Heart left ventricle (tissue), 16 donors: ENCODE measurements at places on chromosomes 13 and 19.

DNA sequence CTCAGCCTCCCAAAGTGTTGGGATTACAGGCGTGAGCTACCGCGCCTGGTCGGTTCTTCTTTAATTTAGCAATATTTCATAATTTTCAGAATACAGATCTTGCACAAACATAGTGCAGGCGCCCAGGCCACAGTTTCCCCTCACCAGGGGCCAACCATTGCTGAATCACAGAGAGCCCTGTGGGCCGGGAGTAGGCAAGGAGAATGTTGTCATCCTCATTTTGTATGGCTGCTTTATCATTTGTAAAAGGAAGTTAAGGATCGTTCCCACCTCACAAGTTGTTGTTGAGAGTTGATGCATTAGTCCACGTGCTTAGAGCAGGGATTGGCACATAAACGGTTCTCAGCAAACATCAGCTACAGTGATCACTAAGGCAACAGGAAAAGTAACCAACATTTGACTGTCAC is 30.2 kb downstream of the MEIS3 start:
- peak; percentile 49 for DNase-seq

GRCh38 chr19:40270362-40271089 is 14.6 kb downstream of the AKT2 start:
- no peak for DNase-seq

DNA sequence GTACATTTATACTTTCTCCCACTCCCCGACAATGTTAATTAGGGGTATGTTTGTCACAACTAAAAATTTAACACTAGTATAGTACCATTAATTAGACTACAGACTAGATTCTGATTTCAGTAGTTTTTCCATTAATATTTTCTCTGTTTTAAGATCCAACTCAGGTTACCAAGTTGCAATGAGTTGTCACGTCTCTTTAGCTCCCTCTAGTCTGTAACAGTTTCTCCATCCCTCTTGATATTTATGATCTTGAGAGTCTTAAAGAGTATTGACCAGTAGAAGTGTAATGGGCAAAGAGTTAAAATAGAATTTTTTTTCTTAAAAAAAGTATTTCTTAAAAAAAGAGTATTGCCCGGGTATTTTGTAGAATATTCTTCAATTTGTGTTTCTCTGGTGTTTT is 598.1 kb downstream of the TBC1D4 start:
- no peak for DNase-seq

- no peak for DNase-seq
Observed at GRCh38 chr19:31073485-31074198, 275.6 kb downstream of the TSHZ3 start.

- DNase-seq: no peak
Observed at GRCh38 chr19:50797781-50798658, 7.8 kb downstream of the ACP4 start.

GRCh38 chr13:40662866-40663265 is 3.6 kb downstream of the FOXO1 start:
- DNase-seq: no peak

DNA sequence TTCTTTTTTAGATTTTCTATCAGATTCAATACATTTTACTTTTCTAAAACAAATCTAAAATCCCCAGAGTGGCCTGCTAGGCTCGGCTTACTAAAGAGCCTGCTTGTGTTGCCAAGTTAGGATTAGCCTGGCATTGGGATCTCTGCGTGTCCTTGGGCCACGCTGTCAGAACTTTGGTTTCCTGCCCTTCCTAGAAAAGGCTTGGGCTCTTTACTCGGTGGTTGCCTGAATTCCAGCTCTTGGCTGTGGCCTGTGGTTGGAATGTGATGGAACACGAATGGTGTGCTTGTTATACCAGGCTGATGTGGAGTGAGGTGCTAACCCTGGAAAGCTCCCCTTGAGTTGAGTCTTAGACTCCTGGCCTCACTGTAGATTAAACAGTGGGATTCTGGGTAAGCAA is 8.5 kb downstream of the SPATA13 start:
- no peak for DNase-seq

GRCh38 chr13:101917833-101918661 is 465.6 kb downstream of the ITGBL1 start:
- DNase-seq: no peak

DNA sequence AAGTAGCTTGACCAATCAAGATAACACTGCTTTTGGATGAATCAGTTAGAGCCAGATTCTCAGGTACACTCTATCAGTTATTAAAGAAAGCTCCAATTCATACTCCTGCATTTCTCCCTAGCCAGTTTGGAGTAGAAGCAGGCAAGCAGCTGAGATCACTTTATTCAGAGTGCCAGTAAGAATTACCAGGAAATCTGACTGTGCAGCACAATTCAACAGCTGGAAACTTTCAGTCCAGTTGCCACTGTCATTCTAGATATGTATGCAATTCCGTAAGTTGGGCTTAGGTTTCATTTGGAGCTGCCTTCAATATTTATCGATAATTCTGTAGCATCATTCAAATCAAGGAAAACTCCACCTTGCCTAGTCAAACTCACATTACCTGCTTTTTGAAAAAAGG is 2625.6 kb upstream of the PCDH20 start:
- no peak for DNase-seq

GRCh38 chr13:38348861-38349389 is 726 bp upstream of the UFM1 start:
- DNase-seq: no peak

- DNase-seq: peak; percentile 80
Observed at GRCh38 chr19:29694669-29695627, 20.1 kb downstream of the C19orf12 start.

GRCh38 chr19:17243830-17244617 is 1.7 kb downstream of the NR2F6 start:
- peak; percentile 71 for DNase-seq

DNA sequence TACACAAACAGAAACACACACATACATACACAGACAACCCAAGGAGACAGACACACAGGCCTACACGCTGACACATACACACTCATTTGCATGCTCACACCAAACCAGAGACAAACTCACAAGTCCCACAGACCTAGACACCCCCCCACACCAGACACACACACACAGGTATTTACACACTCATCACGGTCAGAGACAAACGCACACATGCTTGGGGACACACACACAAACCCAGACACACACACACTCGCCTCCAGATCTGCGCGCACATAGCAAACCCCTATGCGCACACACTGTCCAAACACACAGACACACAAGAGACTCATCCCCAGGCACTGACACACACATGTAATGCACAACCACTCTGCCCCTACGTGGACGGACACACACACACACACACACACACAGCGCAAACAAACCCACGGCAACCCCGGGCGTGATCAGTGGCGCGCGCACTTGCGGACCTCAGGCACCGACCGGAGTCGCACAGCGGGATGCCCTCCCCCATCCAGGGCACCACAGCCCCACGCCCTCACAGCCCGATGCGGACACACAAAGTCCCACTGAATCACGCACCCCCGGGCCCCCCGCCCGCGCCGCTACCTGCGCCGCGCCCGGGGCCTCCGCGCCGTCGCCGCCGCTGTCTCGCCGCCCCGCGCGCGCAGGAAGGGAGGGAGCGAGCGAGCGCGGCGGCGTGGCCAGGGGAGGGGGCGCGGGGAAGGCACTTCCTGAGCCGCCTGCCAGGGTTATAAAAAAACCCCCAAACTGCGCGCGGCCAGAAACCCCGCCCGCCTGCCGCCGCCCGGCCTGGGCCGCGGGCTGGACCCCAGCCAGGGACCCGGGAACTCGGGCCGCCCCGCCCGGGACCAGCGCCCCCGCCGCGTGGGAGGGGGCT is at the start of gene ADAMTS10:
Gene ADAMTS10 (minus strand): TSS at position 675 of the 895 bp plus-strand sequence. CDS start 5,005 bp downstream, outside the sequence.
- DNase-seq: peak; percentile 57

DNA sequence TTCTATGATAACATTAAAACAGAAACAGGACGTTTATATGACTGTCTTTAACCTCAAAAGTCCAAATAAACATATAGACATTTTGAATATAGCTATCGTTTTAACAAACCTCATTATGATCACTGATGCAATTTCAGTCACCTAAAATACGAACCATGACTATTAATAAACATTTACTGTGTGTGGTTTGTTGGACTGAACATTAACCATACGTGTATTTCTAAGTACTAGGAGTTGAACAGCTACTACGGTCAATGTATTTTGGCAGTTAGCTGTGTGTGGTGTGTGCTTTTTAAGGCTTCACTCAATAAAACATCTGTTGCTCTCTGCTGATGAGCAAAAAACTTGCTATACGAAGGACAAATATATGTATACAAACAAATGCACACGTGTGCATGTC is 281.4 kb downstream of the ABCC4 start:
- DNase-seq: no peak

DNA sequence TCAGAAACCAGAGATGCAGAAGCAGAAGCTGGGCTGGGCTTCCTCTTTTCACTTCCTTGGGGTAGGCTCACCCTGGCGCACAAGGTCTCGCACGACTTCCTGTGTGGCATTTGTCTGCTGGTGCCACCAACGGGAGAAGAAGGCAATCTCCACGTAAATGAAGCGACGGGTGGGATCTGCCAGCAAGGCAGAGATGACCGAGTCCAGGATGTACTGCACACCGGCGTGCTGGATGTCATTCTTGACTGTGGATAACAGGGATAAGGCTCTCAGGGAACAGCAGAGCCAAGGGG is 1.3 kb downstream of the MAN2B1 start:
- DNase-seq: peak; percentile 78

GRCh38 chr19:55345818-55346724 is 6.4 kb downstream of the KMT5C start:
- DNase-seq: peak; percentile 52

- DNase-seq: no peak
Observed at GRCh38 chr19:46759817-46760333, 13.6 kb upstream of the STRN4 start.

DNA sequence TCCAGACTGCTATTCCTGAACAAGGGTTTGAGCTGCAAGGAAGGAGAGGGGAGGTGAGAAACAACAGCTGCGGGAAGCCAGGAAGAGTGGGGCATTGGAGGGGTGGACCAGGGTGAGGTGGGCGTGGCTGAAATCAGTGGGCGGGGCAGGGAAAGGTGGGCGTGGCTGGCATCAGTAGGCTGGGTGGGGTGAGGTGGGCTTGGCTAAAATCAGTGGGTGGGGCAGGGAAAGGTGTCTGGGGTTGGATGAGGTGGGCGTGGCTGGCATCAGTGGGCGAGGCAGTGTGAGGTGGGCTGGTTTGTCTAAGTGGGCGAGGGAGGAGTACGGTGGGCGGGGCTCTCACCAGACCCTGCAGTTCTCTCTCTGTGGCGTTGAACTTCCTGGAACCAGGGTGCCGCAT is 87.6 kb downstream of the MUC16 start:
- DNase-seq: no peak

GRCh38 chr13:99214731-99215130 is 14.1 kb downstream of the UBAC2 start:
- no peak for DNase-seq

- peak; percentile 87 for DNase-seq
Observed at GRCh38 chr13:112873851-112874750, 94.9 kb upstream of the MCF2L start.

DNA sequence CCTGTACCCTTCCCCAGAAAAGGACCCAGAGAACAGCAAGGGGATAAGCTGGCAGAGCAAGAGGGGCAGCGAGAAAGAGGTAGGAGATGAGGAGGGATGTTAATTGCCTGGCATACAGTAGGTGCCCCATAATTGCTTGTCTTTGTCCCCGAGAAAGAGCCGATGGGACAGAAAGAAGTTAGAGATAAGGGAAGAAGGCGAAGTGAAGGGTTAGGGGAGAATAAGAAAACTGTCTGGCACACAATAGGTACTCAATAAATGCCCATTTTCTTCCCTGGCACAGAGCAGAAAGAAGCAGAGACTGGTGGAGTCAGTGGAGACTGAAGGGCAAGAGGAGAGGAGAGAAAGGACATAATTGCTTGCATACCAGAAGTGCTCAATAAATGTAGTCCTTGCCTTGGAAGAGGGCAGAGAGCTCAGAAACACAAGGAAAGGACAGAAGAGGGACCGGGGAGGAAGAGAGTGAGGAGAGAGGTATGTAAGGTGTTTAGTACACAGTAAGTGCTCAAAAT is 15.9 kb downstream of the JOSD2 start:
- DNase-seq: no peak

GRCh38 chr13:20441879-20442278 is 83.8 kb downstream of the CRYL1 start:
- no peak for DNase-seq

GRCh38 chr13:94400874-94401273 is 78.6 kb downstream of the DCT start:
- no peak for DNase-seq

- DNase-seq: peak; percentile 75
Observed at GRCh38 chr13:110520431-110521295, 40.9 kb downstream of the RAB20 start.

DNA sequence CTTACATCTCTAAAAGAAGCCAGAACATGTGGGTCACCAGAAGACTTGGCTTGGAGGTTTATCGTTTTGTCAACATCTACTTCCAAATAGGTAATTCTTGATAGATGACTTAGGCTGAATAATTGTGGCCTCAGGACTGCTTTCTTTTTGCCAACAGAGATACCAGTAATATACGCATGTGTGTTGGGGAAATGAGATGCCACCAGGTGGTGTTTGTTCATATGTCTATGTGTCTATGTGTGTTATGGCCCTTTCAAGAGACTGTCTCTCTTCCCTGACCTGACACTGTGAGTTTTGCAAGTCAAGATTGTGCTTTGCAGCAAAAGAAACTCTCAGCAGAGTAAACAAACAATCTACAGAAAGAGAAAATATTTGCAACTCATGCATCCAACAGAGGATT is 31.6 kb upstream of the METTL21C start:
- DNase-seq: no peak

GRCh38 chr13:53250272-53250875 is 221.8 kb downstream of the OLFM4 start:
- no peak for DNase-seq

DNA sequence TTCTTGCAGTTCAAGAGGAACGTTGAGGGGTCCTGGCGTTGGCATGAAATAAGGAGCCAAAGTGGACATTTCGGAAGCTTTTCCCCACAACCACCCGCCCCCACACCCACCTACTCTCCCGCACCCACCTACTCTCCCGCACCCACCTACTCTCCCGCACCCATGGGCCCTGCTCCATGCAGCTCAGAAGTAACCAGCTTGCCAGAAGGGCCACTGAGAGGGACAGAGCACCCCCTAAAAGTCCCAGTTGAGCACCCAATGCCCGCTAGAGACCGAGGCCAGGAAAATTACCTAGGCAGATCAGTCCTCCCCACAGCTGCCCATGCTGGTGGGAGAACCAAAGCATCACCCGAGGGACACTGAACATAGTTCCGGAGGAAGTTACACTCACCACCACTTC is 11.8 kb downstream of the VSTM2B start:
- DNase-seq: peak; percentile 14

- DNase-seq: no peak
Observed at GRCh38 chr13:107031716-107032115, 463.8 kb upstream of the ARGLU1 start.

GRCh38 chr19:31338069-31338776 is 11.0 kb downstream of the TSHZ3 start:
- DNase-seq: peak; percentile 67

GRCh38 chr13:38167164-38167822 is 182.4 kb upstream of the UFM1 start:
- DNase-seq: no peak
